Ammon's horn (tissue), 1 donor: ENCODE measurements at places on chromosomes 11 and 22.
A peak's percentile ranks its signal among the peaks of the same experiment; 100 is the strongest.

- DNase-seq: no peak
These were observed 73.7 kb downstream of the DGCR2 start for GRCh38 chr22:19048531-19048930.

DNA sequence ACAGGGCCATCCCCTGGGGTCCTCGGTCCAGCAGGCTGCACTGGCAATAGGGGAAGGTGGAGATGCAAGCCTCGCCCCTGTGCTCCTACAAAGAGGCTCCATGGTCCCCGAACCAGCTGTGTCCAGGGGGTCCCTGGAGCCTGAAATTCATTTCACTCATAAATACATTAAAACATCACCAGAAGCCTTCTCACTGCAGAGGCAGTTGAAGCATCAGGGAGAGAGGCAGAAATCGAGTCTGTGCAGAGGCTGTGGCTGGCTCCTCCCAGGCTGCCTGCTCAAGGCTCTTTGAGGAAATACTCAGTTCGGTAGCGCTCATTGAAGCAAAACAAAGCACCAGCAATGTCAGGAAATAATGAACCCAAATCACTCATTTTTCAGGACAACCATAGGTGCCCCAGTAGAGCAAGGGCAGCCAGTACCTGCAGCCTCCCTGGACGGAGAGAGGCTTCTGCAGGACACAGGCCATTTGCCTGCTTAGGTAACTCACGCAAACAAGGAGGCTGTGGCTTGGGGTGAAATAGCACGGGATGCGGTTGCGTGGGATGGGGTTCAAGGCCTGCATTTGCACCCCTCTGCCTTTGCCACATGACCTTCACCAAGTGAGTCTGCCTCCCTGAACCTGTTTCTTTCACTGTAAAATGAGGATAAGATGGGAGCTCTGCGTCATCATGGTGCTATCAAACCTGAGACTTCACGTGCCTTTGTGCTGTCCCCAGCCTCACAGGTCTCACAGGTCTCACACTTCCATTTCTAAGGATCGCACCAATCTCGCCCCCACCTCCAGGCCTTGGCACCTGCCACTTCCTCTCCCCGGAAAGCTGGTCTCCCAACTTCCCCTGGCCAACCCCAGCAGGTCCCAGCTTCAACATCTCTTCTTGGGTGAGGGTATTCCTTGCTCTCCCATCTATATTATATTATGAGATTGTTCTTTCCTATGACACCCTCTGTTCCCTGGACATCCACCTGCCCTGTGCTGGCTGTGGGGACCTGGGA lies 84.3 kb upstream of the SHISAL1 start:
- no peak for DNase-seq

DNA sequence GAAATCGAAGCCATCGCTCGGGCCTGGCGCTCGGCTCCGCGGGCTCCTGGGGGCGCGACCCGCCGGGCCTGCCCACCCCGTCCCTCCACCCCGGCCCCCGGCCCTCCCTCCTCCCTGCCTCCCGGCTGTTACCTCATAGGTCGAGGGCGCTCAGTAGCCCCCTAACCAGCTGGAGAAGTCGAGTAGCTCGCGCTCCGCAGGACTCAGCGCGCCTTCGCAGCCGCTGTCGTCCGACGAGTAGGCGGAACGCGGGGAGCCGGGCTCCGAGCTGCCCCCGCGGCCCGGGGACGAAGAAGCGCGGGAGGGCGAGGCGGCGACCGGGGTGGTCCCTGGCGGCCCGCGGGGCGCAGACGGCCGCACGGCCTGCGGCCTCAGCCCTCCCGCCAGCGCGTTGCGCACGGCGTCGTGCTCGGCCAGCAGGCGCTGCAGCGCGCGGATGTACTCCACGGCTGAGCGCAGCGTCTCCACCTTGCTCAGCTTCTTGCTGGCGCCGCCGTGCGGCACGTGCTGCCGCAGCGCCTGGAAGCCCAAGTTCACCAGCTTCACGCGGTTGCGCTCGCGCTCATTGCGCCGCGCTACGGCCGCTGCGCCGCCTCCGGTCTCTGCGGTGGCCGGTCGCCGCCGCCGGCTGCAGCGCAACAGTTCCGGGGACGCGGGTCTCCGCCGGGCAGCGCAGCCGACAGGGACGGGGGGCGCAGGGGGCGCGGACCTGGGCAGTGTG lies 627 bp downstream of the ASCL2 start:
- DNase-seq: peak; percentile 35

DNA sequence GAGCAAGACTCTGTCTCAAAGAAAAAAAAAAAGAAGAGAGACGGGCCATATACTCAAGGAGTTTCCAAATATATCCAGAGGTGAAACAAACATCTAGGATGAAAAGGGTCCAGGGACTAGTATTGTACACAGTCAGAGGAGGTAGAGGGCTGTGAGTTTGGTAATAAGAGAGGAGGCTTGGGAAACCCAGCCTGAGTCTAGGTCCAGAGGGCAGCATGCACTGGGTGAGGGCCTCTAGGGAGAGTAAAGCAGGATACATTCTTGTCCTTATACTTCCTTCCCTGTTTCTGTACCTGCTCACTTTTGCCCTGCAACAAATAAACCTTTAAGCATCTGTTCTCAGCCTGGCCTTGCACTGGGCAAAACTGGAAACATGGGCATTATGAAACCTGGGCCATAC lies 31.5 kb downstream of the STIM1 start:
- DNase-seq: no peak

DNA sequence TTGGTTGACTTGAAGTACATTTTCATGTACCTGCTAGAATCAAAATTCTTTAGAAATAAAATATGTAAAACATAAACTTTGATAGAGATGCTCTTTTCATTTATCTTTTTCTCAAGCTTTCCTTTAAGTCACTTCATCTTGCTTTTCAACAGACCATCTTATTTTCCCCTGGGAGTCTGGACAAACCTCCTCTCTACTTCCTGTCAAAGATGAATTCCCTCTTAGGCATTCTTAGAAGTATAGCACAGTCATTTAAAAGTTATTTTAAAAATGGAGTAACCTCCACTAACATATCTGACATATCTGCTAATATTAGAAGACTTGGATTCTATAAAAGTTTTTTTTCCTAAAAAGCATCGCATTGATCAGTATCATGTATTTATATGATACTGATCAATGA lies 84.8 kb upstream of the PAX6 start:
- DNase-seq: no peak

DNA sequence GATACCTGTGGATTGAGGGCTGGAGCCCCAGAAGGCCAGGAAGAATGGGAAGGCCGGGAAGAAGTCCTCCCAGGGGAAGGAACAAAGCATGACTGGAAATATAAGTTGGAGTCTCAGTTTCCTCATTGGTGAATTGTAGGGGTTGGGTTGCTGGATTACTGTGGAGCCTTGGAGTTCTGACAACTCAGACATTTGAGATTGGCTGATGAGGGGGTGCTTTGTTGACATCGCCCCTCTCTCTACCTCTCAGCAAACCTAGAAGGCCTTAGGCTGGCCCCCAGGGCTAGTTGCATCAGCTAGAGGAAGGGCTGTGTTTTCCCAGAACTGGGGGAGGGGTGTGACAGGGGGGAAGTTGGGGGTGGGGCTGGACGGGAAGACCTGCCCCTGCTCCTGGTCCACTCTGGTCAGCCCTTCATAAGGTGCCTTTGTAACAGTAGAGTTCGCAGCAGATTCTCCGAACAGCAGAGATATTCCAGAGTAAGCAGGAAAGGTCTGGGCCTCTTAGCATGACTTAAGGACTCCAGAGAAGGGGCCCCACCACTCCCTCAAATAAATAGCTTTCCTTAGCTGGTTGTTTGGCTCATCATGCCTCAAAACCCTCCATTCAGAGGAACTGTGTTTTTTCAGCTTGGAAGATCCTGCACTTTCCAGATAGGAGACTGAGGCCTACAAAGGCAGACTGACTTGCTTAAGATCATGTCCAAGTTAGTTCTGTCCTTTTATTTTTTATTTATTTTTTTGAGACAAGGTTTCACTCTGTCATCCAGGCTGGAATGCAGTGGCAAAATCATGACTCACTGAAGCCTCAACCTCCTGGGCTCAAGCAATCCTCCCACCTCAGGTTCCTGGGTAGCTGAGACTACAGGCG lies 12.5 kb upstream of the THRSP start:
- DNase-seq: no peak

- no peak for DNase-seq
These were observed 23.1 kb upstream of the IRAG1 start for GRCh38 chr11:10716543-10717259.

GRCh38 chr11:31262761-31263160 lies 106.8 kb downstream of the DCDC1 start:
- DNase-seq: no peak

- DNase-seq: no peak
These were observed 195.1 kb upstream of the TBCEL start for GRCh38 chr11:120828847-120829246.

GRCh38 chr11:73177778-73178539 lies 35.8 kb upstream of the FCHSD2 start:
- peak; percentile 93 for DNase-seq

GRCh38 chr22:32571761-32572160 lies 97.2 kb downstream of the FBXO7 start:
- DNase-seq: no peak

GRCh38 chr11:76799066-76799804 lies 16.1 kb downstream of the TSKU start:
- peak; percentile 81 for DNase-seq

DNA sequence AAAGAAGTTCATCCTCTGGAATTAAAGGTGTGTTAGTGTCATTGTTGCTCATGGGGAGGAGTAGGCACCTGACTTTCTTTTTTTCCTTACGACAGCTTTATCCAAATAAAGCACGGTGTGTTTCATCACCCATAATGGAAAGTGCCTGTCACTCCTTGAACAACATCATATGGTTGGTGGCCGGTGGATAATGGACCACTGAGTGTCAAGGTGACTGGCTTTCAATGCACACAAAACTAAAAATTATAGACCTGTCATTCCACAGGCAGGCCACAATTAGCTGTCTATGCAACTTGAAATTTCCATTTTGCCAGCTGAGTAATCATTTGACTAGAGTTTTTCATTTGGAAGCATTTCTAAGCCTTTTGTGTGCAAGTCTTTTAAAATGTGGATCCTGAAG lies 45.0 kb upstream of the MPPED2 start:
- no peak for DNase-seq

DNA sequence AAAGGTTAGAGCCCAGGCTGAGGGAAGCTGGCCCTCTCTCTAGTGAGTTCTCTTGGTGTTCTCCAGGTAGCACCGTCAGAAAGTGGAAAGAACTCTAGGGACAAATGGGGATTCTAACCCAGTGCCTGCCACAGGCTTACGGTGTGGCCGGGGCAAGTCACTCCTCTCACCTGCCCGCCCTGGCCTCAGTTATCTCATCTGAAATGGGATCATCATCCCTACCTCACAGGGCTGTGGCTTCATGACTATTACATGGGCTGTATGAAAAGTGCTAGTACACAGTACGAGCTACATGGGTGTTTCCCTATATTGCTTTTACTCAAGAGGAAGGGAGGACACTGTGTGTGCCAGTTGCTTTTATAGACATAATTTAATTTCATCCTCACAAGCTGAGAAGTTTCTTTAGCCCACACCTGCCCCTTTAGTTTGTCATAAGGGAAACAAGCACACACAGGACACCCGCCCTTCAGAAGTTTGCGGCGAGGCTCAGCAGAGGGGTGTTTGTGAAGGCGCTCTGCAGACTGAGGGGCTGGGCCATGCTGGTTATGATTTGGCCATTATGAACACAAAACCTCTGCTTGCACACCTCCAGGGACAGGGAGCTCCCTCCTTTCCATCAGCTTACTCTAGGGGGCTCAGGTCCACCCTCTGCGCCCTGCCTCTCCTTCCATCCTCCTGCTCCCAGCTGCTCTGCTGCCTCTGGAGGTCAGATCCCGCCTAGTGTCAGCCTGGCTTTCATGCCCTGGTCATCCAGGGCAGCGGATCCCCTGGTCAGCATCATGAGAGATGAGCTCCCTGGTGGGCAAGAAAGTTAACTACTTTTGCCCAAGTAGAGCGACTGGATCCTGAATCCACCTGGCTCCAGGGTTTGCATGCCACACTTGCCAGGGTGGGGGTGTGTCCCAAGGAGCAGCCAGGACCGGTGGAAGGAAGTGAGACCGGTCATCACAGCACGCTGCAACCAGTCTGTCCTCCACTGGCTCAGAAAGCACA lies 1.2 kb downstream of the KLHL35 start:
- no peak for DNase-seq

DNA sequence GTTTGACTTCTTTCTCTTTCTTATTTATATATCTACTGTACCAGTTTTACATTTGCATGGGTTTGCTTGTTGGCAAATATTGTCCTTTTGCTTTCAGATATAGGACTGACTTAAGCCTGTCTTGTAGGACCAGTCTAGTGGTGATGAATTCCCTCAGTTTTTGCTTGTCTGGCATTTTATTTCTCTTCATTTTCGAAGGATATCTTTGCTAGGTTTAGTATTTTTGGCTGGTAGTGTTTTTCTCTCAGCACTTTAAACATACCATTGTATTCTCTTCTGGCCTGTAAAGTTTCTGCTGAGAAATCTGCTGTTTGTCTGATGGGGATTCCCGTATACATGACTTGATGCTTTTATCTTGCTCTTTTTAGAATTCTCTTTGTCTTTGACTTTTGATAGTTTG lies 14.2 kb upstream of the ZBED5 start:
- DNase-seq: no peak

DNA sequence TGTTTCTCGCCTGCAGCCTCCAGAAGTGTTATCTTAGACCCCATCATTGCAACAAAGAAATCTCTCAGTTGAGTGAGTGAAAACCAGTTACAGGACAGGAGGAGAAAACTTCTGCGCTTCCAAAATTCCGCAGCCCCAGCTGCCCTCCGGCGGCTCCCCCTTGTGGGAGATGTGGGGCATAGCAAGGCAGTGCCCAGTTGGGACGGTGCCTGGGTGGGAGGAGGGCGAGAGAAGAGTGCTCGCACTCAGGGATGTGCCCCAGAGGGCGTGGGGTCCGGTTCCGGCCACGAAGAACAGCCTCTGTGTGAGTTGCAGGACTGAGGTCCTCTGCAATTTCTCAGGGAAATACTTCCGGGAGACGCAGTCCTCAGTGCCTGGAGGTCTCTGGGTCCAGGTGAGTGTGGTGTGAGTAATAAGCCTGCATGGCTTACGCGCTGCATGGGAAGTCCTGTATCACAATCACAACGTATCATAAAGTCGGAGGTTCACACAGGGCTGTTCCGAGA lies 87.0 kb upstream of the BLID start:
- DNase-seq: peak; percentile 75

- no peak for DNase-seq
These were observed 79.8 kb downstream of the C11orf58 start for GRCh38 chr11:16818284-16818683.
